GM13976 (cell line): ENCODE measurements at places on chromosomes 5 and 9.

- no peak for DNase-seq
Observed at GRCh38 chr5:145198525-145199260, 636.4 kb downstream of the PRELID2 start.

DNA sequence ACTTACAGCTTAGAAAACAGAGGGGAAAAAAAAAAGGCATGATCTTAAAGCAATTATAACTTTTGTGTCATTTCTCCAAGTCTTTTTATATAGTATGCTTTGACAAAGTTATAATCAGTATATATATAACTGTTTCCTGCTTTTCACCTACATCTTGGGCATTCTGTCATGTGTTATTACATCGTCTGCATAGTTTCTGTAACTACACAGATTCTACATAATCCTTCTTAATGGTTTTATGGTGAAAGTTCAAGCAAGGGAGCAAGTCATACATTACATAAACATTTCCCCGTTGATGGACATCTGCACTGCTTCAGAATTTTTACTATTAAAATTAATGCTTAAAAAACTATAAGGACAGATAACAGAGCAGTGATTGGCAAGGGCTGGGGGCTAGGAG is 12.1 kb downstream of the FEM1C start:
- DNase-seq: no peak

GRCh38 chr5:171409164-171410136 is 10.0 kb upstream of the FGF18 start:
- DNase-seq: no peak

- no peak for DNase-seq
Observed at GRCh38 chr5:142736247-142736632, 33.9 kb upstream of the ARHGAP26 start.

DNA sequence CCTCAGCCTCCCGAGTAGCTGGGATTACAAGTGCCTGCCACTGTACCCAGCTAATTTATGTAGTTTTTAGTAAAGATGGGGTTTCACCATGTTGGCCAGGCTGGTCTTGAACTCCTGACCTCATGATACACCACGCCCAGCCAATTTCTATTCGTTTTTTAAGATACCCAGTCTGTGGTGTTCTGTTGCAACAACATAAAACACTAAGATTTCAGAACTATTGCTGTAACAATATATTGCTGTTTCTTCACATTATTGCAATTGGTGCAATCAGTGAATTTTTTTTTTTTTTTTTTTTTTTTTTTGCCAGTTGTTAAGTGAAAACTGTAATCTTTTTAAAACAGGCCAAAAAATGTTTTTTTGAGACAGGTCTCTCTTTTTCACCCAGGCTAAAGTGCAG is 9.9 kb downstream of the SRP19 start:
- DNase-seq: no peak

DNA sequence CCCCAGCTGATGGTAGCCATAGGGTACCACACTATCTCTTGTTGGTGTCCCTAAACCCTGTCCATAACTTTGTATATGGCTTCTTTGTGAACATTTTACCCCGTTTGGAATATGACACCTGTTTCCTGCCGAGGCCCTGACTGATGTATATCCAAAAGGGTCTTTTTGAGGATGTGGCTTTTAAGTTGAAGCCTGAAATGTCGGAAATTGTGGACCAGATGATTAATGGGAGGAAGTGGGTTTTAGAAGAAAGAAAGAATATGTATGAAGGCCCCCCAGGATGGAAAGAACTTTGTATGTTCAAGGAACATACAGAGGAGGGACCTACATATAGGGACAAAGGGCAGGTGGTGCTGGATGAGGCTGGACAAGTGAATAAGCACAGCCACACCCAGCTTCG is 16.7 kb upstream of the TNFSF8 start:
- DNase-seq: no peak

DNA sequence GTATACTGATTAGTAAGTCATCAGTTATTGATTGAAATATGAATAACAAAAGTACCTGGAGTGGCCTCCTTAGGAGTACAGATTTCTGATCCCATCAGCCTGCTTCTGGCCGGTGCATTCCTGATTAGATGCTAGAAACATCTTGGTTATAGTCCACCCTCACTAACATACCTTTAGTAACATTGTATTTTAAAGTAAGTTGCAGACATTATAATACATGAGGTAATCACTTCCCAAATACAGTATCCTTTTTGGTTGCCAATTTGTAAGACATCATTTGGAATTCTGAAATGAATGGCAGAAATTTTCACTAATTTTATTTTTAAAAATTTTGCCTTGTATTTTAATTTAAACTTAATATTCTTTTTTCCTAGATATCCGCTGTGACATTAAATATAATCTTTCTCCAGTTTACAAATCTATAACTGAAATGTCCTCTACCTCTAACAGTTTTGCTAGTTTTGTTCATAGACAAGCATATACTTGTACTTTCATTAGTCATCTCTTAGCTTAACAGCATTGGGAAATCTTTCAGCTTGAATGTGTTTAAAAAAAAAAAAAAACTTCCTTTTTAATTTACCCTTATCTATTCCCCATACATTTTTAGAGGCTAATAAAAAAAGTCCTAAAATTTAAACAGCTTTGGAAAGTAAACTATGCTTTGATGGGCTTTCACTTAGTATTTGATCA is 178.9 kb downstream of the XRCC4 start:
- no peak for DNase-seq

DNA sequence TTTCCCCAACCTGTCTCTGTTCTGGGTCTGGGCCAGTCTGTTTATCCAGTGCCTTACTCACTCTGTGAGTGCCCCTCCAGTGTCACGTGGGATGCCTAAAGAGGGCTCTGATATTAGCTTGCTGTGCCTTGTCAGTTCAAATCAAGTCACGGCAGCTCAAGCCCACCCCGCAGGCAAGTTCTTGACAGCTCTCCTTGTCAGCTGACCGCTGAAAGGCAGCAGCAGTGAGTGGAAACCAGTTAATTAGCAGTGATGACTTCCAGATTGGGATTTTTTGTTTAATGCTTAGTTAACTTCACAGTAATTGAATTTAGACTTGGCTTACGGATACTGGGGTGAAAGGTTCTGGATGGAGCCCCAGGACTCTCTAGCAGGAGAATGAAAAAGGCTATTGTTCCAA is 210.1 kb downstream of the PSAT1 start:
- DNase-seq: no peak

DNA sequence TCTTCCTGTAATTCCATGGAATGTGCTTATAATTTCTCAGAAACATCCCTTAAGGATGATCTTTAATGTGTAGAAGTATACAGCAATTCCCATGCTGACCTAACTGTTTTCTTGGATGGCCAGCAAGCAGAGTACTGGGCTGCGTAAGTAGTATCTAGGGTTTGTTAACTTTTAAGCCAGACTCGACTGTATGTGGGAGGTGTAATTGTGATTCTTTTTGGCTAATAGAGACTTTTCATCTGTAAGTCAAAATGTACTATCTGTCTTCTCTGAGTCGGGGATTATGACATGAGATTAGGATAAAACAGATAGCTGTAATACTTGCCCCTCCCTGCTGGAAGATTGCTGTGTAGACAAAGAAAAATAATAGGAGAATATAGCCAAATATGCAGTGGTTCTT is 169.3 kb downstream of the SGCD start:
- no peak for DNase-seq

DNA sequence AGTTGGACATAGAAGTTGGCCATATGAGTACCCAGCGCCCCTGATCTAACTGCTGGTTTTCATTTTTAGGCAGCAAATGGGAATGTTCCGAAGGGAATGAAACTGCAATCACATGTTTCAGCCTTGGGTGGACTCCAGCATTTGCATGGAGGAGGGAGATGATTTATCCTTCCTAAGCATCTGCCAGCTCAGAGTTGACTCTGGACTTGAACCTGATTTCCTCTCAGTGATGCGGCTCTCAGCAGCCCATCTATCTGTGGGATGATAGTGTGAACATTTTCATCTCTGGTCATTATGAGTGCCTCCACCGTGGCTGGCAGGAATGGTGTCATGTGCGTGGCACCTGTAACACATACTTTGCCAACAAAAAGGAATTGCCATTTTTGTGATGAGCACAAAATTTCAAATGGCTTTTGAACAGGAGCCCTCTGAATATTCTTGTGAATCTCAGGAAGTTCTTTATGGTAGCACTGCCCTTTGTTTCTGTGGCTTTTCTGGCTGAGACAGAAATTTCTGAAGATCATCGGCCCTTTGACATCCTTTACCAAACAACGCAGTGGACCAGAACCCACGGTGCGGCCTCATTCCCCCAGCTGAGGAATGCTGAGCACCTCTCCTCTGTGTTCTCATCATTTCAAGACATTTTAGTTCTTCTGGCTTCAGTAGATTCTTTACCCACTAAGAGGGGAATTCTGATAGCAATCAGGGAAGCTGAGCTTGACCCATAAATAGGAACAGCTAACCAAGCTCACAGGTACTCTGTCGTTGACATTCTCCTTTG is 28.5 kb downstream of the FUBP3 start:
- peak; percentile 15 for DNase-seq

GRCh38 chr5:172530406-172530805 is 76.1 kb upstream of the SH3PXD2B start:
- DNase-seq: peak; percentile 10

- no peak for DNase-seq
Observed at GRCh38 chr5:63228154-63228553, 649.5 kb downstream of the LRRC70 start.

DNA sequence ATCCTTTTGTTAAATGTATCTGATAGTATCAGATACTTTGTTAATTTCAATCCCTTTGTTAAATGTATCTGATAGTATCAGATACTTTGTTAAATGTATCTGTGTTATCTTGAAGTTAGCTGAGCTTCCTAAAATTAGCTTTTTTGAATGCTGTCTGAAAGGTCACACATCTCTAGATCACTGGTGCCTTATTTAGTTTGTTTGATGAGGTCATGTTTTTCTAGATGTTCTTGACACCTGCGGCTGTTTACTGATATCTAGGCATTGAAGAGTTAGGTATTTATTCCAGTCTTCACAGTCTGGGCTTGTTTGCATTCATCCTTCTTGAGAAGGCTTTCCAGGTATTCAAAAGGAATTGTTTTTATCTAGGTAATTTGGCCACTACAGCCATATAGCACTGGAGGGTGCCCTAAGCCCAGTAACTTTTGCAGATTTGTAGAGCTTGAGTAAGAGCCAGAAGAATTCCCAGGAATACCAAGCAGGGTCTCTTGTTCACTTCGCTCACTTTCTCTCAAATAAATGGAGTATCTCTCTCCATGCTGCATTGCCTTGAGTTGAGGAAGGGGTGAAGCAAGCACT is 435.4 kb upstream of the GRAMD2B start:
- DNase-seq: no peak

DNA sequence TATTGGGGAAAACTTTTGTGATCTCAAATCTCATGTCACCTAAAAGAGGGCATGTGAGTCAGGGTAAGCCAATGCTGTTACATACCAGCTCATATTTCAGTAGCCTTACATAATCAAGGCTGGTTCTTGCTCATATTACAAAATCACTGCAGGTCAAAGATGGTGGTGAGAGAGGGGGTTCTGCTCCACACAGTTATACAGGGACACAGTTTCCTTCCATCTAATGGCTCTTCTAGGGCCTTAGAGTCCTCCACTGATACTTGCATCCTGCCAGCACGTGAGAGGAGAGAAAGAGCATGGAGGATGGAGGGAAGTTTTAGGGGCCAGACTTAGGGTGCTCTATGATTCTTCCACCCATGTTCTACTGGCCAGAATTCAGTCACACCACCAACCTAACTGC is 130.0 kb downstream of the LIFR start:
- no peak for DNase-seq

GRCh38 chr5:14967166-14967565 is 95.6 kb upstream of the ANKH start:
- no peak for DNase-seq

DNA sequence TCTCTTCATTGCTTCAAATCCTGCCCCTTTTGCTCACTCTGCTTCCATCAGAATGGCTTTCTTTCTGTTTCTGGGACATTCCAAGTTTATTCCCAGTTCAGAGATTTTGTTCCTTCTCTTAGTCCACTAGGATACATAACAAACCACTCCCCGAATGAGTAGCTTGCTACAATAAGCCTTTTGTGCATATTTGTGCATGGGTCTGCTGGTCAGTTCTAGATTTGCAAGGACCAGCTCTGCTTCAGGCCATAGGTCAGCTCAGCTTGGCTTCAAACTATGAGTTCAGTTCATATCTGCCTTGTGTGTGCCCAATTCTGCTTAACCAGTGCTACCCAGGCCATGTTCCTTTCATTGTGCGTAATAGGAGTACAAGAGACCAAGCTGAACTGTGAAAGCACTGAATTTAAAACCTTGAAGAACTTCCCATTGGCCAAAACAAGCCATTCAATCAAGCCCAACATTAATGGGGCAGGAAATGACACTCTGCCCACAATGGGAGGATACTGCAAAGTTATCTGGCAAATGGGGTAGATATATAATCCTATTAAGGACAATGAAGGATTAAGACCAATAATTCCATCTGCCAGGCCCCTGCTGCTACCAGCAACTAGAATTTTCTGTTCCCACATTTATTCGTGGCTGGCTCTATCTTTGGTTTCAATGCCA is 328.8 kb downstream of the PRELID2 start:
- DNase-seq: no peak

GRCh38 chr5:58240322-58240721 is 219.6 kb downstream of the PLK2 start:
- DNase-seq: no peak

GRCh38 chr5:151700820-151701219 is 14.1 kb upstream of the SPARC start:
- DNase-seq: peak; percentile 44

DNA sequence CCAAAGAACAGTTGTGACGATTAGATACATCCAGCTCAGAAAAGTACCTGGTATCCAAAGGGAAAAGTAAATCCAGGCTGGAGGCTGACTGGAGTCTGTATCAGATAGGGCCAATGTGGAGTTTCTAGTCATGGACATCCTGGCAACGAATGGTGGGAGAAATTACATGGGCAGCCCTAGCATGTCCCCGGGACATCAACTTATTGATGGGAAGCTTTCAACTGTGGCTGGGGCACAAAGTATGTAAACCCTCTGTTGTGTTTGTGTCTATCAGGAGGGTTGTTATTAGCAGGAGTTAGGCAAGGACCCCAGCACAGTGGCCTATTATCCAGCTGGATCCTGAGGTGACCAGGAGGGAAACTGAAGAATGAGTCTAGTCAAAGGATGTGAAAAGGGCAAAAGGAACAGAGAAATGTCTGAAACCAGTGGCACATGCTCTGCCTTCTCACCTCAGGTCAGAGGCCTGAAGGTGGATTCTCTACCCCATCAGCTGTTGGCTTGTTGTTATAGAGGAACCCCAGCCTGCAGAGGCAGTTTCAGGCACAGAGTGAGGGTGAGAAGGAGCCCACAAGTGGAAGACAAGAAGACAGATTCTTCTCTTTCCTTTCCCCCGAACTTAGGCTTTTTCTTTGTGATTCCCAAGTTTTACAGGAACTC is 19.9 kb downstream of the IFNW1 start:
- DNase-seq: no peak
